ENCODE measurements at places on chromosomes 4 and X. TPM values are rescaled to one million over a fixed set of nuclear protein-coding genes. Genes with fewer than 3 reads are reported as not detected.

Gene EDNRA
- 7.8 TPM for polyA plus RNA-seq

Gene UCHL1
- 3.0 TPM for polyA plus RNA-seq

Gene RAB9B
- 0.28 TPM for polyA plus RNA-seq

Gene CENPI
- polyA plus RNA-seq: 10.5 TPM

Gene NALF2
- polyA plus RNA-seq: 3.0 TPM

Measured in keratinocyte (primary cell).